ENCODE measurements at places on chromosomes 5 and 9.

GRCh38 chr5:134592141-134592746, 40.4 kb downstream of the SAR1B start:
- no peak for DNase-seq

DNA sequence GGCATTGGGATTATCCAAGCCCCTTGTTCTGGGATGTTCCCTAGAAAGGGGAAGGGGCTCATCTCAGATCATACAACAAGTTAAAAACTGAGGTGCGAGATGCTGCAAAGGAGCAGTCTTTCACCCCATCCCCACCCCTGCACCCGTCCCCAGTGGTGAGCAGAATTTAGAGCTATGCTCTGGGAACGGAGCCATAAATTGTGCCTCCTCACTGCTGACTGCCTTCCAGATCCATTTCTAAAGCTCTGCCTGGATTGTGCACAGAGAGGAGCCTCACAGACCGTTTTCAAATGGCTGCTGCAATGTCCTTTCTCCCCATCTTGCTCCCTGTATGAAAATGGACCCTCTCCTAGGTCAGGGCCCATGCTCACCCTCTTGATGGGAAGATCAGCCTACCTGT, 8.3 kb downstream of the SLC25A48 start:
- no peak for DNase-seq

DNA sequence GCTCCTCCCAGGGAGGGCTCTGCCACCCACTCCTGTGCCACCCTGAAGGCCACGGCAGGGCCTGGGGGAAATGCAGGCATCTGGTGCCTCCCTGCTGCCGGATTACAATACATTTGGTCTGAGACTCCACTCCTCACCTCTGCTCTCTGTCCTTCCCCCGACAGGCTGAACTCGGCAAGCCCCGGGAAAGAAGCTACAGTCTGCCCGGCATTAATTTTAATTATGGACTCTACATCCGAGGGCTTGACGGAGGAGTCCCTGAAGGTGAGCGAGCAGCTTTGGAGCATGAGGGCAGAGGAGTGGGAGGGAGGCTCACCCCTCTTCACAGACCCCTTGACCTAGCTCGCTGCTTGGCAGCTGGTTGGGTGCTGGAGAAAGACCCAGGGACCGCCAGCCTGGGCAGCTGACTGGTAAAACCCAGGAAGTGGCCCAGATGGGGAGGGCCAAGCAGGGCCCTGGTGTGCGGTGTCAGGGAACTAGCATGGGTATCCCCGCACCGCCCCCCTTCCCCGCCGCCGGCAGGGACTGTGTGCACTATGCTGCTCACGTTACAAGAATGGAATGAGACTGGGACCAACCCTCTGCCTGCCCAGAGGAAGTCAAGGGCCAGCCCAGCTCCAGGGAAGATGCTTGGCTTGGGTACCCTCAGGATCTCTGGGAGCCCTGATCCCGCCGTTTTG, 83.7 kb upstream of the BARHL1 start:
- DNase-seq = no peak

GRCh38 chr9:6902423-6902822, 144.7 kb downstream of the KDM4C start:
- DNase-seq = peak; percentile 47

- no peak for DNase-seq
These were observed 41.7 kb downstream of the TMEM167A start for GRCh38 chr5:83035373-83036100.

GRCh38 chr5:113150821-113151220, 174.2 kb downstream of the DCP2 start:
- no peak for DNase-seq

GRCh38 chr5:30693326-30693725, 500.2 kb upstream of the CDH6 start:
- no peak for DNase-seq

- peak; percentile 77 for DNase-seq
These were observed 87.0 kb downstream of the ZNF618 start for GRCh38 chr9:113963017-113963620.

- no peak for DNase-seq
These were observed 25.6 kb downstream of the MOCS2 start for GRCh38 chr5:53083927-53084326.

DNA sequence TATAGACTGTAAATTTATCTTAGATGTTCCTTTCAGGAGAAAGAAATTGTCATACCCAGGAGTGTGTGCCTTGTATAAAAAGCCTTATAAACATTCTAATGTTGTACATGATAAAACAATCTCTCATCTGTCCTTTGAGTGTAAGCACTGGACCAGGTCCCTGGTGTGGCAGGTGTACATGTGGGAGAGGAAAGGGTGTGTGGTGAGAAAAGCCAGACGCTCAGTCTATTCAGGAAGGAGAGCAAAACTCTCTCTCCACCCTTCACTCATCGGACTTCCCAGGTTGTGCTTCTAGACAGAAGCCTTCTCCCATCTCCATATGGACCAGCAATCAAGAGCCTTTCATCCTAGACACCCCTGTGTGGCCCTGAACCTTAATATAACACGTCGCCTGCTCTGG, 154.2 kb downstream of the ESM1 start:
- no peak for DNase-seq

DNA sequence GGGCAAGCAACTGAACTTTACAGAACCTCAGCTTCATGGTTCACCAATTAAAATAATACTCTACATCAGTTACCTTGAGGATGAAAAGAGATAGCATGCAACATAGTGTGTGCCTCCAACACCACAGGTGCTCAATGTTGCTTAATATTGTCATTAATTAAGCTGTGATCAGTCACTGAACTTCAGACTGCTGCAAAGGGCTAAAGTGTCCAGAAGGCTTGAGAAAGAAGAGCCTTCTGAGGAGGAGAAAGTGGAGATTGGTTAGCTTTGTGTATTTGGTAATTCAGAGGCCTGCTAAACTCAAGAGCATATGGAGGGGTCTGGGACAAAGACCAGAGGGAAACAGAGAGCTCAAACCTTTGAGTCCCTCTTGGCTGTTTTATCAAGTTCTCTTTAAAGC, 66.3 kb upstream of the SELENOP start:
- DNase-seq = no peak

GRCh38 chr9:16058131-16058549, 505.3 kb downstream of the CCDC171 start:
- DNase-seq = no peak

GRCh38 chr9:85089188-85089969, 419.9 kb downstream of the NTRK2 start:
- no peak for DNase-seq

- DNase-seq = no peak
These were observed 41.6 kb upstream of the FBN2 start for GRCh38 chr5:128579639-128580038.

GRCh38 chr5:7845557-7845956, 5.4 kb downstream of the CFAP90 start:
- DNase-seq = no peak

DNA sequence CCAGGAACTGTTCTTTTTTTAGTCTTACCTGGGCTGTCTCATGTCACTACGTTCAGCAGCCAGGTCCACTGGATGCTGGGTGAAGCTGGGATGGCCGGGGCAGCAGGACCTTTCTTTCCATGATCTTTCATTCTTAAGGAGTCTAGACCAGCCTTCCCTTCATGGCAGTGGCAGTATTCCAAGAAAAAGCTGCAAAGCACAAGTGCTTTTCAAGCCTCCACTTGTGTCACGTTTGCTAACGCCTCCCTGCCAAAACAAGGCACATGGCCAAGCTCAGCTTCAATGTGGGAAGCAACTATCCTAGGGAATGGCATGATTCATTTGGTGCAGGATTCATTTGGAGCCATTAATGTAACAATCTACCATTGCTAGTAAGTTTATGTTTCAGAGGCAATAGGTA, 94.8 kb downstream of the RCL1 start:
- DNase-seq = no peak

GRCh38 chr5:68012429-68012828, 203.1 kb upstream of the PIK3R1 start:
- DNase-seq = peak; percentile 16

DNA sequence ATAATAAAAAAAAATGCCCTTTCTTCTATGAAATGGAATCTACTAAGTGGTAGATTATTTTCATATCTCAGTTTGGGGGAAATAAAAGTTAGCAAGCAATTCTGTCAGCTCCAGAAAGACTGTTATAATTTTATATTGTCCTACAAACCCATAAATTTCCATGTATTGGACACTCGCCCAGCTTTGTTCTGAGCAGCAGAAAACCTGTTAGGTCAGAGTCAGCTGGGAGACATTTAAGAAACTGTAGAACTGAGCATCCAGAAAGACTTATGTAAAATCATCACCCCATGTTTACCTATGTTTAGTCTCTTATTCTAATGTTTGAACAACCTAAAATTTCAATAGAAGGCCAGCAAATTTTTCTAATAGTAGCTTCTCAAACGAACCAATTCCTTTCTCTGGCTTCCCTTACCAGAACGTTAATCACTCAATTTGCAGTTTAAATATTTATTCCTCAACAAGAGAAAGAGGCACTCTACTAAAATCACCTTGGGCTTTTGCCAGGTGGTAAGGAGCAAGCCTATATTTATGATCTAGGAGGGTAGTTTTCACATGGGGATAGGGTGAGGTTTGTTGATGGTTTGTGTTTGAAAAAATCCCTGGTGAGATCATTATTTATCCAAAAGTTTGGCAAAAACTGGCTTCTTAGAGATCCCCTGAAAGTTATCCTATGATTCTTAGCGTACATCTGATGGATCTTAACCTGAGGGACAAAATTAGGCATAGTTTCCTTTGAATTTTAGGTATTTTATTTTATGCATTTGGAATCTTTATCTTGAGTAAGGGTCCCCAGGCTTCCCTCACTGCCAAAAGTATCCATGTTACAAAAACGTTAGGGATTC, 34.4 kb downstream of the MACROH2A1 start:
- DNase-seq = no peak

- peak; percentile 48 for DNase-seq
These were observed 598 bp downstream of the MYO10 start for GRCh38 chr5:16935231-16936149.

- DNase-seq = no peak
These were observed 73.5 kb downstream of the ZNF622 start for GRCh38 chr5:16391858-16392649.

DNA sequence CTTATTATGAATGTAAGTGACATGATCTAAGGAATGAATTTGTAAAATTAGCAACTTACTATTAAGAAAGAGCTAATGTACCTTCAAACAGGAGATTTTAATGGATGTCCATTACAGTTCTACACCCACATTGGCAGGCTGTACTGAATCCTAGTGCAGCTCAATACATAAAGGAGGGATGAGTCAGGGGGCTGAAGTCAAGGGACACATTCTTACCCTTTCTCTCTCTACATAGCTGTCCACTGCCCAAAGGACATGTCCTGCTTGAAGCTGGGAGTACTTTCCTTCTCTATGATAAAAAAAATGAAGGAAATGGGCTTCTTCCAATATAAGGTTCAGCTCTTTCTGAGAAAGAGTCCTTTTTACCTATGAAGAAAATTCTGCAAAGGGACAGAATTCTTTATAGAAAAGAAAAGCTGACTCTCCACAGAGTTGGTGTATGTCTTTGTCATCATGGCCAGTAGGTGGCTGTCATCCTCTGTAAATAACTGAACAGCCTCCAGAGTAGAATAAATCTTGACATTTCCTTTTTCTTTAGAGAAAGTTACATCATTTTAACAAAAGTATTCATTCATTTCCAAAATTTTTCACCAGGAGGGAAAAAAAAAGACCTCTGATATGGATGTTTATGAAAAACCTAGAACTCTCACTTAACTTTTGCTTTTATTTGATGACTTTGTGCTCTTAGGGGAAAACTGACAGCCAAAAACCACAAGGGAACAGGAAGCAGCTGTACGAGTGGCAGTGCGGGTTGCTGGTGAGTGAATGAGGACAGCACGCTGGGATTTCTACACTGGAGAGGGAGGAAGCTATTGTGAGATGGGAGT, 13.1 kb upstream of the IFNA14 start:
- DNase-seq = peak; percentile 72

GRCh38 chr9:28073270-28073669, 500.0 kb upstream of the C9orf72 start:
- DNase-seq = peak; percentile 7

GRCh38 chr5:137273511-137273910, 225.6 kb downstream of the SPOCK1 start:
- no peak for DNase-seq

DNA sequence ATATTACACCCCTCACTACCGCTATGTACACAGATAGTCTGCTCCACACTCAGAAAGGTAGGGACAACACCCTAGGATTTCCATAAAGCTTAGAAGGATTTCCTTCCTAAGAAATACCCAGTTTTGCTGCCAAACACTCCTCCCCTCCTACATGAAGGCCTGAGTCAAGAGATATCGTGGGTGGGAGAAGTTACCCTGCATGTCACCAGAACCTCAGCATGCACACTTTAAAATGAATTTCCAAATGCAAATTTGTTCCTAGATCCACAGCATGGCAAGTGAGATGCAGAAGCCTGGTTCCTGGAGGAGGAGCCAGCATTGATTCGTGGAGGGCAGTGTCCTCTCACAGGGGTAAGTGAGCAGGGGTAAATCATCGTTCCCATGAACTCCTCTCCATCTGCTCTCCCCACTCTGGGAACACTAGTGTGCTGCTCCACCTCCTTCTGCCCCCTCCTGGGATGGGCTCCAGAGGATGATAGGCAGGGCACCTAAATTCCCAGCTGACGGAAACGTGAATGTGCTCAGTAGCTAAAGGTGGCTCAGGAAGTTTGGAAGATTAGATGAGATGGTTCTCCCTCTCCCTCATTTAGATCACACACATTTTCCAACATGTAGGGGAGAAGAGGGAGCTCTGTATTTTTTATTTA, 76.7 kb downstream of the PDE4D start:
- DNase-seq = no peak

GRCh38 chr9:135060461-135061116, 26.9 kb upstream of the OLFM1 start:
- no peak for DNase-seq

- no peak for DNase-seq
These were observed 68.7 kb upstream of the UNC5A start for GRCh38 chr5:176741561-176742211.

- peak; percentile 64 for DNase-seq
These were observed 92.7 kb downstream of the VCAN start for GRCh38 chr5:83564069-83564749.

DNA sequence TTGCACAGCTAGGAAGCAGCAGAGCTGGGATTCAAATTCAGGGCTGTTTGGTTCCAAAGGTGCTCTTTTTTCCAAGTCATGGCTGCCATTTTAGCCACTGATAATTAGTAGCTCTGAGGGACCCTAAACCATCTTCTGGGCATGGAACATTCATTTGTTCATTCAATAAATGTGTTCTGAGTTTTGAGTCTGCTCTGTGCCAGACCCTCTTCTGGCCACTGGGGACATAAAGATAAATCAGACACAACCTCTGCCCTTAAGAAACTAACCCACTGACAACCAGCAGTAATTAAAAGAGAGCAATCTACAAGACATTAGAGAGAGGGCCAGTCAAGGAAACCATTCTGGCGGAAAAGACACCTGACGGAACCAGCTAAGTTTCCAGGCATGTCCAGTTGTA, 2.0 kb upstream of the CPEB4 start:
- no peak for DNase-seq

DNA sequence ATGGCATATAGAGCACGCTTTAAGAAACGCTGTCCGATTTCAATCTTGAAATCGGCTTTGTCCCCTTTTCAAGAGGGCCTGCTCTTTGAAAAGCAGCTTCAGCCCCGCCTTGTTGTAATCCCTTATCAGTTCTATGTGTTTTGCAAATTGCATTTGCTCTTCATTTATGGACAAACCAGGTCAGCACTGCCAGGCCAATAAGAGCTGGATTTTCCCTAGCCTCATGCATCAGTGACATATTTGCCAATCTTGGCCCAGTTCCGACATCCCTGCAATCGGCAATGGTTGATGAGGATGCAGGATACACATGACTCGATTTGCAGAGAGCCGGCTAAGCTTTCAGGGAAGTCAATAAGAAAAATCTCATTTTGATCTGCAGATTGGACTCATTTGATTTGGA, 529.1 kb upstream of the CLINT1 start:
- DNase-seq = no peak
